PC-3 (cell line): ENCODE measurements at places on chromosomes 2 and 18. TPM values are rescaled to one million over a fixed set of nuclear protein-coding genes. Genes with fewer than 3 reads are reported as not detected.

DNA sequence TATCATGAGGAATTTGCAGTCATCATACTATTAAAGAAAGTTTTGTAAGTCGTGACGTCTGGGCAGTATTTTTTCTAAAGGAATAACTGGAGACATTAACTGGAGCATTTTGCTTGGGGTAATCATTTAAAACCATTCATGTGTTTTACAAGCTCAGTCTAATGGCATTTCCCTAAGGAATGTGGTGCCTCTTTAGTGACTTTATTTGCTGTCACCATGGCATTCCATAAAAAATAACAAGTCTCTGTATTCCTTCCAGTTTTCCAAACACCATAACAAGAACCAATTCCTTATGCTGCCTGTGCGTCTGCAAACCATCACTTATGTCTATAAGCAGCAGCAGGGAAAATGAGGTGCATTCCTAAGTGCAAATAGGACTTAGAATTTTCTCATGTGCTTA is 82.8 kb downstream of the EPB41L3 start:
- no peaks in the 10 kb centered on the region for H3K27me3 ChIP-seq
- H3K27ac ChIP-seq = peak overlapping the region; percentile 54
- no peaks in the 10 kb centered on the region for H3K36me3 ChIP-seq
- DNase-seq = peak; percentile 10
- H3K4me3 ChIP-seq = no peak overlapping the region

GRCh38 chr2:128615571-128615970 is 296.9 kb upstream of the HS6ST1 start:
- no peak overlapping the region for H3K27ac ChIP-seq
- H3K4me1 ChIP-seq = no peaks in the 10 kb centered on the region
- peaks cover 16% of the 10 kb centered on the region; the same call in 1 of the 2 replicates for H3K27me3 ChIP-seq
- H3K4me3 ChIP-seq = no peak overlapping the region

GRCh38 chr18:38993342-38993741 is 1427.7 kb upstream of the CELF4 start:
- no peak overlapping the region for H3K4me3 ChIP-seq
- no peaks in the 10 kb centered on the region for H3K36me3 ChIP-seq
- H3K27me3 ChIP-seq = no peaks in the 10 kb centered on the region
- DNase-seq = no peak
- H3K27ac ChIP-seq = no peak overlapping the region
- H3K4me1 ChIP-seq = no peaks in the 10 kb centered on the region

GRCh38 chr2:203882551-203882950 is 15.0 kb downstream of the CTLA4 start:
- no peak overlapping the region for H3K4me3 ChIP-seq
- no peaks in the 10 kb centered on the region for H3K36me3 ChIP-seq
- no peaks in the 10 kb centered on the region for H3K4me1 ChIP-seq
- no peak overlapping the region for H3K27ac ChIP-seq

GRCh38 chr2:195471163-195471562 is 185.9 kb upstream of the SLC39A10 start:
- H3K27me3 ChIP-seq = no peaks in the 10 kb centered on the region
- DNase-seq = no peak
- no peak overlapping the region for H3K27ac ChIP-seq
- H3K4me1 ChIP-seq = no peaks in the 10 kb centered on the region

Gene SIX3
- 0.07 TPM in 1 of 2 replicates, not detected in the other for total RNA-seq

Gene DARS1
- 56.7 and 78.6 TPM in 2 replicates for total RNA-seq

Gene PLA2R1
- 2.4 and 3.4 TPM in 2 replicates for total RNA-seq

Gene SNTG2
- total RNA-seq = not detected in 2 replicates
